Fibroblast of skin of left biceps (primary cell): ENCODE measurements at places on chromosomes 11 and 22.

GRCh38 chr11:100964435-100964834 is 165.2 kb downstream of the PGR start:
- DNase-seq = peak; percentile 66

GRCh38 chr11:6737872-6738466 is 33.8 kb downstream of the OR2AG2 start:
- no peak for DNase-seq

- DNase-seq = no peak
Observed at GRCh38 chr11:46632502-46632901, 15.1 kb downstream of the ATG13 start.

DNA sequence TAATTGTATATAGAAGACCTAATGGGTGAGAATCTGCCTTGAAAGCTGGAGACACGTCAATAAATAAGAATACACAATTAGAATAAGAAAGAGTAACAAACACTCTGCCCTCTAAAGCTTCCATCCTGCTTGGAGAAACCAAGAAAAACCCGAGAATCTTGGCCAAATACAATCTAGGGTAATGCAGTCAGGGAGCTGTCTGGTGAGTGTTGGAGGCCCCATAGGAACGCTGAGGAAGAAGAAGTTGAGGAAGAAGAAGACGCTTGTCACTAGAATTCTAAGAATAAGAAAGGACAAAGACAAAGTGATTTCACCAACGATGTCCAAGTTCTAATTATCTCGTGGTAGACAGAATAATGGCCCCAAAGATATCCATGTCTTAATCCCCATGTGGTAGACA is 4485.9 kb upstream of the OR11H1 start:
- DNase-seq = no peak

DNA sequence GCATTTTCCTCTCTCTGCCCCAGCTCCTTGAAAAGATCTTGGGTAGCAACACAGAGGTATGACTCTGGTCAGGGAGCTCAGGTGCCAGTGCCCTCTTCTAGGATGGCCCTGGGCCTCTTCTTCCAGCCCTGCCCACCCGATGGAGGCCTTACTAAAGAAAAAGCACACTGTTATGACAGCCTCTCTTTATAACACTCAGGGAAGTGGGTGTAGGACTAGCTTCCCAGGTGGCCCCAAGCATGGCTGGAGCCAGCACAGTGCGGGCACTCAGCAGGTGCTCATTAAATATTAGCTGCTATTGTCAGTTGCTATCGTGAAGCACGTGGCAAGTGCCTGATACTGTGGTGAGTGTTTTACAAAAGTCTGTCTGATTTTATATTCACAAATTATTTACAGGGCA is 127.2 kb upstream of the B3GAT1 start:
- no peak for DNase-seq

- DNase-seq = no peak
Observed at GRCh38 chr11:63917692-63918506, 935 bp upstream of the RCOR2 start.

DNA sequence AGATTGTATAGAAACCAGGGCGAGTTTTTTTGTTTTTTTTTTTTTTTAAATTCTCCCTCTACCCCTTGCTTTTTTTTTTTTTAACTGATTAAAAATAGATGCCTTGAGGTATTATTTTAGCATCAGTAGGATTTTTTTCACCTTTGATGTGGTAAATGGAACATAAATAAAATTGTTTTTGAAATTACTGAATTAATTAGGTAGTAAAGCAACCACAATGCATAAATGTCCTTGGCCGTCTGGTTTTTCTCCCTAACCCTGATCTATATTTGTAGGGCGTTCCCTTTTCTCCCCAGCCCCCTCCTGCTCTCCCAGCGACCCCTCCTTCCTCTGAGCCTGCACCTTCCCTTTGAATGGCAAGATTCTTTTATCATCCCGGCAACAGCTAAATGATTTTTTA is 107.8 kb downstream of the ZBTB16 start:
- DNase-seq = no peak

- DNase-seq = no peak
Observed at GRCh38 chr11:944711-945470, 19.2 kb downstream of the AP2A2 start.

- DNase-seq = no peak
Observed at GRCh38 chr11:119739021-119739703, 10.2 kb upstream of the NECTIN1 start.

GRCh38 chr11:61749591-61750217 is 2.7 kb upstream of the MYRF start:
- no peak for DNase-seq

GRCh38 chr11:2766166-2766565 is 66.4 kb upstream of the KCNQ1OT1 start:
- no peak for DNase-seq

GRCh38 chr11:65778901-65779668 is 1.7 kb downstream of the AP5B1 start:
- no peak for DNase-seq

GRCh38 chr11:122780296-122780949 is 57.9 kb upstream of the CRTAM start:
- no peak for DNase-seq

- no peak for DNase-seq
Observed at GRCh38 chr11:12902791-12903486, 106.2 kb upstream of the RASSF10 start.

DNA sequence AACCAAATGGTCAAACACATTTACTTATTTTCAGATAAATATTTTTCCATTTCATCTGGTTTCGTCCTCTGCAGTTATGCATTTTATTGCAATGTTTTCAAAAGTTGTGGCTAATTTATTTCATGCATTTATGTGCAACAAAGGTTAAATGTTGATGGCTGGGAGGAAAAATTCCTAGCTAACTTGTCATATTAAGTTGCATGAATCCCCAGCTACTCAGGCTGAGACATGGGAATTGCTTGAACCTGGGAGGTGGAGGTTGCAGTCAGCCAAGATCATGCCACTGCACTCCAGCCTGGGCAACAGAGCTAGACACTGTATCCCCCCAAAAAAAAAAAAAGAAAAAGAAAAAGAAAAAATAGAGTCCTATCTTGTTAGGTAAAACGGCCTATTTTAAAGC is 1862.4 kb upstream of the RAG2 start:
- DNase-seq = peak; percentile 12

DNA sequence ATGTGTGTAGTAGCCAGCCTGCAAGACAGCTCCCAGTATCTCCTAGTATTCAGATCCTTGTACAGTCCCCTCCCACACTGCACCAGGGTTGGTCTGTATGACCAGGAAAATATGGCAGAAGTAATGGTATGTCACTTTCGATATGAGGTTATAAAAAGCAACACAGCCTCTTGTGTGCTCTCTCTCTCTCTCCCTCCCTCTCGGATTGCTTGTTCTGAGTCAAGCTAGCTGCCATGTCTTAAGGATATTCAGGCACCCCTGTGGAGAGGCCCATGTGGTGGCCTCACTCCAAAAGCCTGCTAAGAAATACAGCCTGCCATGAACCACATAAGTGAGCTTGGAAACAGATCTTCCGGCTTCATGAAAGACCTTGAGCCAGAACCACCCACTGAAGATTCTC is 25.4 kb downstream of the FXYD6 start:
- DNase-seq = peak; percentile 24

- no peak for DNase-seq
Observed at GRCh38 chr22:17540481-17540880, 22.8 kb upstream of the SLC25A18 start.

DNA sequence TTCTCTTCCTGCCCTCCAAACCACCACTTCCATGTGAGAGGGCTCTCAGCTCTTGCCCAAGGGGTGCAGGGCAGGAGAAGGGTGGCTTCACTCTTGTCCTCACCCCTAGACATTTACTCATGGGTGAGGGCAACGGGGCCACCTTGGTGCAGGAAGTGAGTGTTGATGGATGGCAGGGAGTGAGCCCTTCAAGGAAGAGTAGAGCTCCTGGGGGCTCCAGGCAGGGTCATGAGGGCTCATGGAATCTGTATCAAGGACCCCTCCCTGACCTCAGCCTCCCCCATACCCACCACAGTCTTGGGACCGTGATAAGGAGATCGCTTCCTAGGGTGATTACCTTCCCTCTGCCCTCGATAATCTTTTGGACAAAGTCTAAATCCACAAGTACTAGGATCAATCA is 37.8 kb downstream of the TSPAN18 start:
- no peak for DNase-seq

GRCh38 chr11:114295676-114296604 is at the start of gene NNMT:
Gene NNMT, plus strand, starts transcription at chr11:114296399. Its CDS starts 158 bp downstream, at chr11:114296557.
- peak; percentile 99 for DNase-seq

- no peak for DNase-seq
Observed at GRCh38 chr22:25673713-25674112, 68.3 kb upstream of the MYO18B start.

- DNase-seq = peak; percentile 68
Observed at GRCh38 chr22:17087498-17088131, 2.8 kb downstream of the IL17RA start.

- DNase-seq = no peak
Observed at GRCh38 chr22:37310815-37311595, 28.7 kb downstream of the CYTH4 start.

DNA sequence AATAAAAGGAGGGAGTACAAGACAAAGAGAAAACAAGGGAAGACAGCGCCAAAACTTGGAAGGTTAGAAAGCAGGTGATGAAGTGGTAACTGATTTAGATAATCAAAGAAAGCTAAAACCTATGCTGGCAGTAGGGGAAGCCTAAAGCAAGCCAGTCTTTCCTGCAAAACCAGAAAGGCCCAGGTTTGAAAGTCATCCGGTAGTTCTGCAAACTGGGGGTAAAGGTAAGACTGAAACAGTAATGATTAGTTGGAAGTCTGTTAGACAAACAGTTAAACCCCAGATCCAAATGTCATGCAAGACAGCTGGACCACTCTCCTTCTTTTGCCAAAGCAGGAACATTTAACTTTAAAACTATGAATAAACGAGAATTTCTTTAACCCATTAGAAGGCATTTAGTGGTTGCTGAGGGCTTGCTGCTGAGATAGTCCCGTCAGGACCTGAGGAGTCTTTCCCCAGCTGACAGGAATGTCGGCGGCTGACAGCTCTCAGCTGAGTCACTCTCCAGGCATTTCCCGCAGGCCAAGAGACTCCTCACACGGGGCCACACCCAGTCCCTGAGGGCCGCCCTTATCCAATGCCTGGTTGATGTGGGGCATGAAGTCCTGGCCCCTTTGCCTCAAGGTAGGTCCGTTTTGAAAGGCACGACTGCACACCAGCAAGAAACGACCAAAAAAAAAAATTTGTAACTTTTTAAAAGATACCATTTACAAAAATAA is 36.3 kb upstream of the CFAP300 start:
- DNase-seq = peak; percentile 79

DNA sequence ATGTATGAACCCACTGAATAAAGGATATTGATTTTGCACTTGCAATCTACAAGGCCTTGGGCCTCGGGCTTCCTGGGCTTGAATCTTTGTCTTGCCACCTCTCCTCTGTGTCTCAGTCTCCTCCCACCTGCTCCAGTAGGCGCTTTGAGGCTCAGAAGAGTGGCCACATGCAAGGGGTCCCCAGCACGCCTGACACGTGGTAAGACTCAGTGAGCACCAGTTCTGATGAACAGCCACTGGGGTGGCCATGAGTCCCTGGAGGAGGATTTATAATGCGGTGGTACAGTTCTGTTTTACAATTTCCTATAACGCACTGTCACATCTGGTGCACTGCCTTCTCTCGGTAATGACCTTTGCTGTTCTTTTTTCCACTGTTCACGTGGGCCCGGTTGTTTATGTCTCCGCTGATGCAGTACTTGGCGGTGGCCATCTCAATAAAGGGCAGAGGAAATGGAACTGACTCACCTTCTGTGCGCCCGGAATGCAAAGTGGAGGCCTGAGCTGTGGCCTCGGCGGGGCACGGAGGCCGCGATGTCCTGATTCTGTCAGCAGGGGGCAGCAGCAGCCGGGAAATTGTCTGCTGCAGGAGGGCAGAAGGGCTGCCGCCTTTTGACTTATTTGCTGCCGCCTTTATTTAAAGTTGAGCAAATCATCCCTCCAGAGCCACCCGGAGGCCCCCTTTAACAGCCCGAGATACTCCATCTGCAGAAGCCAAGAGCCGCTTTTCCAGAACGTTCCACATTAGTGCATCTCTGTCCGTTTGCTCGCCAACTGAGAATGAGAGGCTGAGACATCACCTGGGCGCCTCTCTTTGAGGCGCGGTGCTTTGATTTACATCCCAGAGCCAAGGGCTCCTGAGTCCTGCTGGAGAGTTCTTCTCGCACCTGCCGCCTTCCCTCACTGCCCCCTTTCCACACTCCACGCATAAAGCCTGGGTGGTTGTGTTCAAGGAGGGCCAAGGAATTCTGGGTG is 6.0 kb upstream of the IFT27 start:
- peak; percentile 24 for DNase-seq

DNA sequence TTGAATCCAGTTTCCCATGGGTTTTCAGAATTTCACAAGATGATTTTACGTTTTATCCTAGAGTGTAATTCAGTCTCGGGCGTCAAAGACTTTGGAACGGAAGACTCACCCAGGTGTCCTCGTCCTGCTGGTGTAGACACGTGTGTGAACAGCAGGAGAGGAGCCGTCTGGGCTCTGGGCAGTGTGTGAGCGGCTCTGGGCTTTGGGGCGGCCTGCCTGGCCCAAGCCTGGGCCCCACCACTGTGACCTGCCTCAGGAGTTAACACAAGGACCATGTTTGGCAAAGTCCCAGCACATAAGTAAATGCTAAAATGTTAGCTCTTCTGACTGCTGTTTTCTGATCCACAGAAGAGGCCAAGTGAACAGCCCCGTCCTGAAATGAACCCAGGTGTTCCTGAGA is 1093.3 kb downstream of the BRD1 start:
- no peak for DNase-seq

DNA sequence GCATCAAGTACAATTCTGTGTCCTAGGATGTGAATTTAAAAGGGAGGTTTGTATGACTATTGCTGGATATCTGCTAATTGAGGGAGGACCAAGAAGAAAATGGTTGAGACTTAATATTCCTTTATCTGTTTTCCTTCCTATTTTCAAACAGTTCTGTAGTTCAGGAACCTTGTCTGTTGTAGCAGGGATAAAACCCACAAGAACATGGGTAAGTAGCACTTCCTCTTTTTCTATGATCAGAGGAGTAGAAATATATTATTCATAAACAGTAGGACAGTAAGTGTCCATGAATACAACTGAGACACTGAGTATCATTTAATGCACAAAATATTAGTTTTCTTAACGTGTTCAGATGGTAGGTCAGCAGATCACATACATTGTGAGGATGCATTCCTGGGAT is 7.6 kb downstream of the MS4A3 start:
- DNase-seq = no peak

- no peak for DNase-seq
Observed at GRCh38 chr11:109619498-109619897, 197.5 kb downstream of the C11orf87 start.

DNA sequence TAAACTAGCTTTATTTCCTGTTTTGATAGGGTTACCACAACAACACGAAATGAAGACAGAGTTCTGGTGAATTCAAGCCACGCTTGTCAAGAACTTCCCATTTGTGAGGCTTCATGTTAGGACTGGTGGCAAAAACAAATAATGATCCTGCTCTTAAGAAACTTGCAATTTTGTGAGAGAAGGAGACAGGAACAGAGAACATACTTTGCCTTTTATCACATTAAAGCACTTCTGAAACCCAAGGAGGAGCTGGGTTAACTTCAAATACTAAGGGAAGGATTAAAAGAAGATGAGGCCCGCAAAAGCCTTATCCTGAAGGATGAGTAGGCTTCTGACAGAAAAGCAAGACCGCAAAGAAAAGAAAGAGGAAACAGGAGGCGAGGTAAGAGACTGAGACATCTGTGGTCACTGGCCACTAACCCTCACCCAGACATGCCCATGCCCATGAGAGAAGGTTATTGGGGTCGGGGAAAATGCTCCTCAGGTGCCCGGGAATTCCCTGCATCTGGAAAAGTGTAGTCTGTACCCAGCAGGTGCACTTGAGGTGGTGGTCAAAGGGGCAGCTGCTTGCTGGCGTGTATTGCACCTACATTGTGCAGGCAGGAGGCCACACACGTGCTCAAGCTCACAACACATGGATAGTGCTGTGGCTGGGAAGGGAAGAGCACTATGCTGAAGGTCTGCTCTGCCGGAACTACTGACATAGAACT is 50.5 kb downstream of the MAPK1 start:
- peak; percentile 67 for DNase-seq
